ENCODE measurements at places on chromosomes 5 and 9.
A peak's percentile ranks its signal among the peaks of the same experiment; 100 is the strongest.

DNA sequence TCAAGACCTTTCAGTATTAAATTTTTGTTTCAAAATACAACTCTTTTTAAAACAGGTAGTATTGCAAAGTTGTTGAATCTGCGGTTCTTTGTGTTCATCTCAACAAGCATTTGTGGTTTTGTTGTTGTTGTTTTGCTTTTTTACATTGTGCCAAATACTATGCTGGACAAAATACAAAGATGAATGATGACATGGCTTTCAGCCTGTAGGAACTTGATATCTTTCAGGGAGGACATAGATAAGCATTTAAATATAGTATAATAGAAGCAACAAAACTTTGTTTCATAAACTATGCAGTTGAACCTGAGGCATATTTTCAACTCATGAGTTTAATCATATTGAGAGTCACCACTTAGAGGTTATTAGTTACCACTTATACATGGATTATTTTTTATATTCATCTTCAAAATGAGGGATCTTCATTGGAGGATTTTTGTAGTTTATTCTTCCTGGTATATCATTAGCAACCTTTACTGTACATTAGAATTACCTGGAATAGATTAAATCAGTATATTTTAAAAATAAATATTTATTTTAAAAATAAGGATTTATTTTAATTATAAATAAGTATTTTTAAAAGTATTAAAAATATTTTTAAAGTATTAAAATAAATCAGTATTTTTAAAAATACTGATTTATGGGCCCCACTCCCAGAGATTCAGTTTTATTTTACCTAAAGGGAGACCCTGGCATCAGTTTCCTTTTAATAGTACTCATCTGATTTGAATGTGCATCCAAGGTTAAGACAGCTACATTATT is 42.9 kb downstream of the KIF2A start:
- no peak for DNase-seq

DNA sequence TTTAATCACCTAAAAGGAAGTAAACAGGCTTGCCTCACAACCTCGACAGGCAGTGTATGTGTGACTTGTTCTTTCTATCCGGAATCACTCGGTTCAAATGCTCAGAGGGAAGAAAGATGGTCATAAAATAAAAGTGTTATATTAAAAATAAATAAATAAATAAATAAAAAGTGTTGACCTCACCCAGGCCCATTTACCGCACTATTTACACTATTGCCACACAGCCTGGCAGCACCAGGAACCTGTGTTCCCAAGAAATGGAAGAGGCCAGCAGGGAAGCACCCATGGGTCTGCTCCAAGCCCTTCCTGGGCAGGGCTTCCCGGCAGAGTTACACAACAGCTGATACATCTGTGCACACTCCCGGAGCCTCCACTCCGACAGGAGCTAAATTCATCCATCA is 127.9 kb downstream of the EFNA5 start:
- no peak for DNase-seq

- no peak for DNase-seq
These were observed 13.6 kb upstream of the IL3 start for GRCh38 chr5:132046880-132047299.

- DNase-seq, result peak; percentile 81
These were observed 18.0 kb downstream of the TRIM7 start for GRCh38 chr5:181186986-181187499.

GRCh38 chr9:15697446-15697851 is 144.6 kb downstream of the CCDC171 start:
- peak; percentile 61 for DNase-seq

DNA sequence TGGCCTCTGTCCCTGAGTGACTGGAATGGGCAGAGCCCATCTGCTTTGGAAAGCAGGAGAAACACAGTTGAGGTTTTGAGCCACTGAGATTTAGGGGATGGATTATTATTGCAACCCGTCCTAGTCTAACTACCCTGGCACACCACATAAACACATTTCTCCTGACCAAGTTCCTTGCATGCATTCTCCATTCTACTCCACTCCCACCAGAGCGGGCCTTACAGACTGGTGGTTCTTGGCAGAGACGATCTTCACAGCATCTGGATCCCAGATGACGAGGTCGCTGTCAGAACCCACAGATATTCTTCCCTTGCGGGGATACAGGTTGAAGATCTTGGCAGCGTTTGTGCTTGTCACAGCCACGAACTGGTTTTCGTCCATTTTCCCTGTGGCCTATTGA is 111.0 kb downstream of the DPYSL3 start:
- DNase-seq, result no peak

GRCh38 chr9:6632516-6633183 is 12.9 kb downstream of the GLDC start:
- DNase-seq, result peak; percentile 84

DNA sequence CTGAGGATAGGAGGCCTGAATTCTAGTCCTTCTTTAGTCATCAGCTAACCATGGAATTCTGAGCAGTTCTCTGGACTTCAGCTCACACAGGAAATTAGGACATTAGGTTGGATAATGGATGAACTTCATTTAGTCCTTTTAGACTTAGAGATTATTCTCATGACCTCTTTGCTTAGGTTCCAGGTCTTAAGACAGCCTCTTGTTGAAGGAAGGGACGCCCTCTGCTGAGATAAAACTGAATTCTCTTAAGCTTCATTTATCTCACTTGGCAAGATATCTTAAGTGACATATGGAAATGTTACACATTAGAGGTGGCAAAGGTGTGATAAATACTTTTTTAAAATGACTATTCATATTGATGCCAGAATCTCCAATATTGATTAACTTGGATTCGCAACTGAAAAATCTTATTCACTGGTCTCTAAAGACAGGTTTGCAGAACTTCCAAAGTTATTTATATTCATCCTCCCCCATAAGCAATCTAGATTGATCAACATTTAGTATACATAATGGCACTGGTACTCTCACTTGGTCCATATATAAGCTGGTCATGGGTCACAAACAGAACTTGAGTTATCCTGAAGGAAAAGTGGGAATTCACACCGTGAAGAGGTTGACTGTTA is 16.9 kb upstream of the ZNF366 start:
- peak; percentile 16 for DNase-seq

GRCh38 chr5:124550731-124551130 is 195.7 kb downstream of the ZNF608 start:
- no peak for DNase-seq

GRCh38 chr5:112594095-112594850 is 143.4 kb upstream of the APC start:
- peak; percentile 9 for DNase-seq

DNA sequence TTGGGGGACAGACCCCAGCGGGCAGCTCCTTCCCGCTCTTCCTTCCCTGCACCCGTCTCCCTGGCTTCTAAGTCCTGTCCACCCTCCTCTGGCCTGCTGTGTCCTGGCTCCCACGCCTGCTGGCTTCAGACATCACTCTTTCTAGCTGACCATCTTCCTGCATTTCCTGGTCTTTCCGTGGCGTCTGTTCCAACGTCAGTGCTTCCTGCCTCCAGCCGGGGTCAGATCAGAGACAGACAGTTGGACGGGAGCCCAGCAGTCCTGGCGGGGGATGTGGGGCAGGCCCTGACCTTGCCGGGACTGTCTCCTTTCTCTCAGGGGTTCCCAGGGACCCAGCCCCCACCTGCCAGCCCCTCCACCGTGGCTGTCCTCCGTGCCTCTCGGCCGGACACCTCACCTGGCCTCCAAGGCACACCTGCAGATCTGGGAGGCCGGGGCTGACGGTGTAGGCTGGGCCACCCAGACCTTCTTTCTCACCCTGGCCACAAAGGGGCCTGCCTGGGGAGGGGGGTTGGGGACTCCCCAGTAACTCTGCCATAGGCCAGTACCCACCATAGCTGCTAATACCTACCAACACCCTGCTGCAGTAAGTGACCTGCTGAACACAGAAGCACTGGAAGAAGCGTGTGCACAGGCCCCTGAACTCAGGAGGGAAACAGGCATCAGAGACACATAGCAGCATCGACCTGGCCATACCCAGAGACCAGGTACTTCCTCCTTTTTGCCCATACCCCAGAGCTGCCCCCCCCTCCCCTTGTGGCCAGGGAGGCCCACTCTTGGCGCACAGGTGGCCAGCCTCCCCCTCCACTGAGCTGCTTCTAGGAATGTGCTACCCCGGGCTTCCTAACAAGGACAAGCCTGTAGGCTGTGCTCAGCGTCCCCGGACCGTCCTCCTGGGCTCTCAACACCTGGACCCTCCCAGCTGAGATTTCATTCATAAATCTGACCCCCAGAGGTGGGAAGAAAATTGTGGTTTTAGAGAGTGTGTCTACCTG is 5.1 kb downstream of the NRARP start:
- no peak for DNase-seq

GRCh38 chr9:26311463-26311995 is 581.1 kb downstream of the CAAP1 start:
- no peak for DNase-seq

DNA sequence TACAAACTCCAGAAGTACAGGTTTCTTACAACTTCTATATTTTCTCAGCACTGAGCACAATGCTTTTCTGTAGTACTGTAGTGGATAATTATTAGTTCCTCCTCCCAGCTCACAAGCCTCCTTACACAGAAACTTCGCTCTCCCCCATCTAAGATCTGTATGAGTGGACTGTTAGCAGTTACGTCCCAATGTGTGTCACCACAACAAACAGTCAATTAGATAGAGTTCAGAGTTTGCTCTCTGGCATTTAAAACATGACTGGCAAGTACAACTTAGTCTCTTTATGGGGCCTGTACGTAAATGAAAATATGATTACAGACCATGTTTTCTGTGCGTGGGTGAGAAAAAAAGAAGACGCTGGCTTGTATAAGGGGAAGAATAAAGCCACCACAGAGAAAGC is 631.4 kb upstream of the DMAC1 start:
- DNase-seq, result no peak

DNA sequence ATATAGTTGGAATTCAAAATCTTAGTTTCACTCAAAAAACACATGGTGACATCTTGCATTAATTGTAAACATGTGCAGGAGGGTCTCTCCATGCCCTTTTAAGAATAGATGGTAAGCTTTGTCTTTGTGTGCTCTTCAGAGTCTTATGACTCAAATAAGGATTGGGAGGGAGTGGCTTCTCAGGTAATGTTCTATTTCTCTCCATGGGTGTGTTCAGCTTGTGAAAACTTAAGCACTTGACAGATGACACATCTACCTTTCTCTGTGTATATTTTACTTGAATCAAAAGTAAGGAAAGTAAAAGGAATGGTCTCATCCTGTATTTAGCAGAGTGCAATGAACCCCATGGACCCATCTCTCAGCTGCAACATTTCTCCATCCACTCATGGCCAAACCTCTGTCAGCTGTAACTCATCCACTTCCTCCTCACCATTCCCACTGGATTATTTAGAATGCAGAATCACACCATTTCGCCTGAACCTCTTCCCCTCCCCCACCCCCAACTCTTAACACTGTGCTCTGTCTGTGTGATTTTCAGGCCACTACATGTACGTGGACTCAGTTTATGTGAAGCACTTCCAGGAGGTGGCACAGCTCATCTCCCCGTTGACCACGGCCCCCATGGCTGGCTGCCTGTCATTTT is 82.1 kb downstream of the MAMDC2 start:
- DNase-seq, result no peak

DNA sequence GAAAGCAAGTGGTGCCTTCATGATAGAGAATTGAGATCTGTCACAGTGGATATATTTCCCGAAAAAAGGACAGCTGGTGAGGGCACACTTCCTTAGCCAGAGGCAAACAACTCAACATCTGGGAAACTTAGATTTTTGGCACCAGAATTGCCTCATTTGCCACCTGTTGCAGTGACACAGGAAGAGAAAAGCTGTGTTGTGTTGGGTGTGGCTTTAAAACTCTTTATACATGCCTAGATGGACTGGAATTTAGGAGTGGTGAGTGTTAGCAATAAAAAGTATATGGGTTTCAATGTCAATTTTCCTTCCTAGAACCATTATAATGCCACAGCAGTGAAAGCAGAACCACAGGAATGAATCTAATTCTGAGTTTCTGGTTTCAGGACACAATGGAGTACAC is 62.6 kb upstream of the CEMIP2 start:
- DNase-seq, result no peak

DNA sequence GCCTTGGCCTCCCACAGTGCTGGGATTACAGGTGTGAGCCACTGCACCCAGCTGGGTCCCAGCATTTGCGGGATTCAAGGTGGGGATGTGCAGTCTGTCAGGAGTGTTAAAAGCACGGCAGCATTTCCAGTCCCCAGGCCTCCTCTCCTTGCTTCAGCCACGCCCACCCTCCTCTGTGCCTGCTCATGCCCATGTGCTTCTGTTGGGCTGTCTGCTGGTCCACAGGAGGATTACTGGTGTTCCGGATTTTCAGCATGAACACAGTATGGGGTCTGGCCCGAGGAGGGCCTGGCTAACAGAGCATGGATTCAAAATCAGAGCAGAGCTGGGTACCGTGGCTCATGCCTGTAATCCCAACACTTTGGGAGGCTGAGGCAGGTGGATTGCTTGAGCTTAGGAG is 5.5 kb downstream of the ARRDC1 start:
- no peak for DNase-seq

DNA sequence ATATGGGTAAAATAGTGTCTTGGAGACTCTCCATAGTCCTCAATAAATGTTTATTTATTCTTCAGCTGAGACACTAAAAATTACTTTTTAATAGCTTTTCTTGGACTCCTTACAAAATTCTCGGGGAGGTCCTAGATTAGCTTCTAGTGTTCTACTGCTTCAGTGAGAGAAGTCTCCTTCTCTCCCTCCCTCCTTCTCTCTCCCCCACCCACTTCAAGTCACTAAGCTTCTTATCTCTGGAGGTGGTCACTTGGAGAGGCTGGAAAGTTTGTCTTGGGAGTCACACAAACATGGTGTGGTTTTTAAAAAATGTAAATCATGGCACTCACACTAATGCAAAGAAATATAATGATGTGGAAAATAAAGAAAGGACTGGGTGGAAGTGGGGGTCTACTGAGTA is 64.1 kb downstream of the SEMA6A start:
- DNase-seq, result no peak
